NCI-H1417 (cell line): ENCODE measurements at places on chromosomes 2 and 18.
A peak's percentile ranks its signal among the peaks of the same experiment; 100 is the strongest.

GRCh38 chr2:20077411-20077940 lies 26.0 kb upstream of the LAPTM4A start:
- DNase-seq: no peak

DNA sequence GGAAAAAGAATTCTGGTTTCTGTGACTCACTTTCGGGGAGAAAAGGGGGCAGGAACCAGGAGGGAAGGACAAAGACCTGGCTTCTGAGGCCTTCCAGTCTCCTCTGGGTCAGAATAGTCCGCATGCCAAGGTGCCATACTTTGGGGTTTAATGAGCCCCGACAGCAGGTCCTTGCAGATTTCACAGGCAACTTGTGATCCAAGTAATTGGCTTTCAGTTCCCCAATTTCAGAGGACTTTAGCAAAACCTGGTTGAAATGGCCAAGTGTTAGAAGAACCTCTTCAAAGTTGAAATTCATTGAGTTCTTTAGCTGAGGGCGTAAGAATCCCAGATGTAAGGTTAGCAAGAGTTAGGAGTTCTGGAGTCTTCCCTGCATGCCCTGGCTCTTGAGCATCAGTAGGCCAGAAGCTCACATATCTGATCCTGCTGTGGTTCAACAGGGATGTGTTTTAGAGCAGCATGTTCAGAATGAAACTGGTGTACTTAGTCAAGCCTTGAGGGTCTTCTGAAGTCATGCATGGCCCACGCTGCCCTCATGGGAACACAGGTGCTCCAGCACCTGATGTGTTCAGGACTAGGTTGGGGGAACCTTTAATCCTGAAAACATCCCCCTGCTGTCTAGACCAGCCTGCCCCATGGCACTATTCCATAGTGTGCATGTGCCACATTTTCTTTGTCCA lies 143.0 kb downstream of the NUP35 start:
- no peak for DNase-seq

DNA sequence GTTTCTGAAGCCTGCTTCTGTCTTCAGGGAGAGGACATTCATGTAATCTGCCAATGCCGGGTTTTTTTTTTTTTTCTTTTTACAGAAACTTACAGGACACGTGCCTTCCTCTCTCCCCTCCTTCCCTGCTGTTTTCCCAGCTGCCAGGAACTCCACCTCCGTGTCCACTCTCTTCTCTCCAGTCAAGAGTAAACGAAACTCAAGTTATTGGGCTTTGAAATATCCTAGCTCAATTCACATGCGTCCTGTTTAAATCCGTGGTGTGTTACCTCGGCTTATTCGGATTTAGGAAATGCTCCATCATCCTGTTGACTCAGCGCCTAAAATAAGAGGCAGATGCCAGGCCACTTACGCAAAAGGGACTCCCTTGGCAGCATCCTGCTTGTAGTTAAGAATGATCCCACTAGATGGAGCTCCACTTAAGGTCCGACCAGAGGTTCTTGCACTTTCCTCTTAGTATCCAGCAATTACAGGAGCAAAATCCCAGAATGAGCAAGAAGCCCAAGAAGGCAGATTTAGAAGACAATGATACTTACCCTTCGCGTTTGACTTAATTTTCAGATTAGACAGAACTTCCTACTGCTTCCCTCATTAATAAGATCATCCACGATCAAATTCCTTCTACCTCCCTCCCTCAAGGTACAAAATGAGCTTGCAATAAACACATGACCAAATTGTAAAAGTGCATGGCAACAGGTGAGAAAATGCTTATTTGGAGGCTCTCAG lies 97.2 kb upstream of the ZCCHC2 start:
- peak; percentile 97 for DNase-seq

DNA sequence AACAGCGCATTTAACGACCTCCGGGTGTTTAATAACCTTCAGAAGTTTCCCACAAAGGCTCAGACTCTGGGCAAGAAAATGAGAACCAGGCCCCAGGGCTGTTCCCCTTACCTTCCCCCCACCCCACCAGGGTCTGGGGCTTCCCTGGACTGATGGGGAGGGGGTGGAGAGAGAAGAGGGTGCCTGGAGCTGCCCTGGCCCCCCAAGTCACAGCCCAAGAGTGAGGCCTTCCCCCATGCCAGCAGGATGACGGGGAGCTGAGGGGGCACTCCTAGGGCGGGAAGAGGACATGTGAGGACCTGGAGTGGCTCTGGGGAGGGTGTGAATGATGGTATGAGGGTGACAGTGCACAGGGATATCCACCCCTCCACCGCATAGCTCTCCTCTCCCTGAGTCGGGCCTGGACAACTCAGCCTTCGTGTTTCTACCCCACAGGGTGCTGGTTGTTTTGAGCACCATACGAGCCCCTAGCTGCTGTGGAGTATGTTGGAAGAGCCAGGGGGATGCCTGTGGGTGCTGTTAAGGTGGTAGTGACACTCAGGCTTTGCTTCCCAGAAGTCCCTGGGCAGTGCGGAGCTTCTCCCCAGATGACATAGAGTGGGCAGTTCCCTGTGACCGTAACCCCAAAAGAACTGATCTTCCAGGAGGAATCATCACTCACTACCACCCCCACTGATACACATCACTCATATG lies 3.9 kb downstream of the PKDCC start:
- no peak for DNase-seq

DNA sequence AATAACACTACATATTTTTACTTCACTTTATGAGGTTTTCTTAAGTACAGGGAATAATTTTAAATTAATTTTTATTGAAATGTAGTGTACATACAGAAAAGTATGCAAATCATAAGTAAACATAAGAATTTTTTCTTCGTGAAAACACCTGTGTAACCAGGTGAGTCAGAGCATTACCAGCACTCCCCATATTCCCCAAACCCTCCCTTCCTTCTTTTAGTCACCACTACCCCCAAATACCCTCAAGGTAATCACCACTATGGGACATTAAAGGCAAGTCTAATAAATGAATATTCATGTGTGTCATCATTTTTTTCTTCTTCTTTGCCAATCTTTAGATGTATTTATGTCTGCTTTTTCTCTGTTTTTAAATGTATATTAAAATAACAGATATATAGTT lies 139.9 kb upstream of the LTBP1 start:
- DNase-seq: no peak

DNA sequence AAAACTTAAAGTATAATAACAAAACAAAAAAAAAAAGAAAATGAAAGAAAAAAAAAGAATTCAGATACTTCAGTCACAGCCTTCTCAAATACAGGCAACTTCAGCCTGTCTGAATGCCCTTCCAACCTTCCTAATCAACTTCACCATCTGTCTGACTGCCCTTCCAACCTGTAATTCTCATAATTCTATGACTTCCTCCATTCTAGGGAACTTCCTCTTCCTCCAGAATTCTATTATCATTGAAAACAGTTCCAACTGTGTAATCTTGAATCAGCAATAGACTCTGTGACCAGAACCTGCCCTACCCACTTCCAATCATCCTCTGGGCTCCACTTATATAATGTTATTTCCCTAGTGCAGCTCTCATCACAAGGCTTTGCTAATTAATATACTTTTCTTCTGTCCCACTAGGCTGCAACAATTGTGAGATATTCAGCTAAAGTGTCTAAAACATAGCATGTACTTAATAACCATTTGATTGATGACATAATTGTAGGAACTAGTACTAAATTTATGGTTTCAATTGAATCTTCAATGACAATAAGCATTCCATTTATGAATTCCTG lies 127.3 kb downstream of the UPP2 start:
- DNase-seq: no peak

- no peak for DNase-seq
Observed at GRCh38 chr18:39938676-39939608, 2016.1 kb upstream of the PIK3C3 start.
